ENCODE measurements at places on chromosomes 1 and 21.

- no peak for DNase-seq
These were observed 17.8 kb upstream of the SLAMF1 start for GRCh38 chr1:160664573-160665051.

DNA sequence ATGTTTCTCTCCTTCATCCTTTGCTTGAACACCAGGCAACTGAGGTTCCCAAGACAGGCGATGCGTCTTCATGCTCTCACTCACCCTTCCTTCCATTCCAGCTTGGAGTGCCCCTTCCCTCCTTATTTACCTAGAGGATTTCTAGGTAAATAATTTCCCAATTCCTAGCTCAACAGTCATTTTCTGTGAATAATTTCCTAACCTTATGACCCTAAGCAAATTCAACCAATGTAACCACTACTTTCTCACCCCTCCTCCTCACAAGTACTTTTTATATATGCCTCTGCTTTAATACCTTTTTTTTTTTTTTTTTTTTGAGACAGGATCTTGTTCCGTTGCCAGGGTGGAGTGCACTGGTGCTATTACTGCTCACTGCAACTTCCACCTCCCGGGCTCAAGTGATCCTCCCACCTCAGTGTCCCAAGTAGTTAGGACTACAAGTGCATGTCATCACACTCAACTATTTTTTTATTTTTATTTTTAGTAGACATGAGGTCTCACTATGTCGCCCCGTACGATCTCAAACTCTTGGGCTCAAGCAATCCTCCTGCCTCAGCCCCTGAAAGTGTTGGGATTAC is 86.7 kb downstream of the USP24 start:
- DNase-seq = no peak

GRCh38 chr1:223670458-223671159 is 5.1 kb upstream of the CAPN8 start:
- DNase-seq = no peak

GRCh38 chr1:119326251-119326650 is 42.3 kb upstream of the HAO2 start:
- no peak for DNase-seq

GRCh38 chr1:165787741-165788140 is 19.1 kb upstream of the TMCO1 start:
- no peak for DNase-seq

- no peak for DNase-seq
These were observed 162.1 kb downstream of the HHAT start for GRCh38 chr1:210490781-210491180.

GRCh38 chr1:24108334-24109165 is 3.4 kb downstream of the MYOM3 start:
- peak; percentile 79 for DNase-seq

GRCh38 chr1:95002164-95002539 is 70.6 kb downstream of the ALG14 start:
- no peak for DNase-seq

Measured in RWPE1 (cell line).